ENCODE measurements at places on chromosomes 13 and 19.
A peak's percentile ranks its signal among the peaks of the same experiment; 100 is the strongest.

- H3K27me3 ChIP-seq: no peaks in the 10 kb centered on the region
- DNase-seq: peak; percentile 92
These were observed 10.8 kb upstream of the HOMER3 start for GRCh38 chr19:18951721-18952281.

GRCh38 chr19:56120371-56121179 lies 520 bp downstream of the ZNF787 start:
- H3K27ac ChIP-seq: peak overlapping the region; percentile 80
- H3K4me1 ChIP-seq: peaks cover 17% of the 10 kb centered on the region
- H3K27me3 ChIP-seq: no peaks in the 10 kb centered on the region
- H3K36me3 ChIP-seq: peaks cover 6% of the 10 kb centered on the region
- H3K4me3 ChIP-seq: peak overlapping the region; percentile 87
- DNase-seq: peak; percentile 99

GRCh38 chr13:24250376-24251057 lies 58.9 kb upstream of the C1QTNF9 start:
- H3K27ac ChIP-seq: no peak overlapping the region
- no peaks in the 10 kb centered on the region for H3K36me3 ChIP-seq
- H3K4me1 ChIP-seq: peaks cover 7% of the 10 kb centered on the region
- no peaks in the 10 kb centered on the region for H3K27me3 ChIP-seq

GRCh38 chr19:44747739-44748425 lies 626 bp upstream of the BCL3 start:
- H3K27me3 ChIP-seq: no peaks in the 10 kb centered on the region
- peak overlapping the region; percentile 86 for H3K4me3 ChIP-seq
- peaks cover 27% of the 10 kb centered on the region for H3K36me3 ChIP-seq
- H3K4me1 ChIP-seq: peaks cover 59% of the 10 kb centered on the region
- peak overlapping the region; percentile 96 for H3K27ac ChIP-seq
- DNase-seq: peak; percentile 91

Measured in osteoblast (primary cell).